ENCODE measurements at places on chromosomes 1 and 21.

- no peaks in the 10 kb centered on the region for H3K36me3 ChIP-seq
- H3K4me3 ChIP-seq = no peak overlapping the region
- H3K4me1 ChIP-seq = peaks cover 13% of the 10 kb centered on the region
Observed at GRCh38 chr1:65176056-65176450, 28.1 kb downstream of the AK4 start.

DNA sequence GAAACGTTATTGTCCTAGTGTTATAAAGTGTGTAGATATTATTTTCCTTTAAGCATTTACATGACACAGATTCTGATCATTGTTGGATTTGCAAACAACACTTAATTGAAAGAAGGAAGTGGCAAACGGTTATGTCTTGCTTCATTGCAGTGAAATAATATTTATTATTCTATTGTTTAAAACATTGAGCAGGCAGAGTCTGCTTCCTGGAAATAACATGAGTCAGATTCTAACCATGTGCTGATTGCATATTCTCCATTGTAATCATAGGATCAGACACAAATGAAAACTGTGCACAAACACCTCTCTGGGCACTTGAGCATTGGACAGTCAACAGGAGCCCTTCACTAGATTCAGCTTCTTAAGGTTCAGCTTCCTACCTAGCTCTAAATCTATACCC lies 46.8 kb upstream of the USP25 start:
- no peak for DNase-seq
- no peak overlapping the region for H3K4me3 ChIP-seq
- no peaks in the 10 kb centered on the region for H3K27me3 ChIP-seq
- H3K36me3 ChIP-seq = no peaks in the 10 kb centered on the region
- H3K4me1 ChIP-seq = no peaks in the 10 kb centered on the region
- H3K27ac ChIP-seq = no peak overlapping the region

GRCh38 chr1:84642774-84643173 lies 47.5 kb downstream of the SSX2IP start:
- no peak overlapping the region for H3K4me3 ChIP-seq
- no peaks in the 10 kb centered on the region for H3K36me3 ChIP-seq
- peaks cover 4% of the 10 kb centered on the region for H3K4me1 ChIP-seq
- no peak for DNase-seq
- H3K27ac ChIP-seq = no peak overlapping the region

- no peaks in the 10 kb centered on the region for H3K27me3 ChIP-seq
- no peak overlapping the region for H3K4me3 ChIP-seq
- no peak for DNase-seq
- H3K36me3 ChIP-seq = peaks cover 47% of the 10 kb centered on the region
Observed at GRCh38 chr1:31690921-31691320, 12.9 kb downstream of the COL16A1 start.

DNA sequence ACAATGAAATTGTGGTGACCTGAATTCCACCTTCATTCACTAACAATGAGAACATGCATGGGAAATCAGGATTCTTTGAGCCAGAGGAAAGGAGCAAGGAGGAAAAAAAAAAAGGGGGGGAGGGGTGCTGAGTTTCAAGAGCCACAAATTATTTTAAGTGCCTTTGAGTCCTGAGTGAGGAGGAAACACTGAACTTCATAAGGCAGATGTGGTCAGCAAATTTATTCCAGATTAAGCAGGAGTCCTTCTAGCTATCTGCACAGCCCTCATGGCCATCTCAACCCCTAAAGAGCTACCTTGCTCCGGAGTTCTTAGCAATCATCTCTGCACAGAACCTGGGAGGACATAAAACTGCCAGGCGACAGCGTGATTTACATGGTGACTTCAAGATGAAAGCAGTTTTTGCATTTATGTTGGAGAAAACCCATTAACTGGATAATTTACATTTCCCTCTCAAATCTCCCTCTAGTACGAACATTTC lies 21.7 kb downstream of the ASTN1 start:
- no peak overlapping the region for H3K27ac ChIP-seq
- no peaks in the 10 kb centered on the region for H3K4me1 ChIP-seq
- no peaks in the 10 kb centered on the region for H3K27me3 ChIP-seq
- no peaks in the 10 kb centered on the region for H3K36me3 ChIP-seq
- no peak overlapping the region for H3K4me3 ChIP-seq

DNA sequence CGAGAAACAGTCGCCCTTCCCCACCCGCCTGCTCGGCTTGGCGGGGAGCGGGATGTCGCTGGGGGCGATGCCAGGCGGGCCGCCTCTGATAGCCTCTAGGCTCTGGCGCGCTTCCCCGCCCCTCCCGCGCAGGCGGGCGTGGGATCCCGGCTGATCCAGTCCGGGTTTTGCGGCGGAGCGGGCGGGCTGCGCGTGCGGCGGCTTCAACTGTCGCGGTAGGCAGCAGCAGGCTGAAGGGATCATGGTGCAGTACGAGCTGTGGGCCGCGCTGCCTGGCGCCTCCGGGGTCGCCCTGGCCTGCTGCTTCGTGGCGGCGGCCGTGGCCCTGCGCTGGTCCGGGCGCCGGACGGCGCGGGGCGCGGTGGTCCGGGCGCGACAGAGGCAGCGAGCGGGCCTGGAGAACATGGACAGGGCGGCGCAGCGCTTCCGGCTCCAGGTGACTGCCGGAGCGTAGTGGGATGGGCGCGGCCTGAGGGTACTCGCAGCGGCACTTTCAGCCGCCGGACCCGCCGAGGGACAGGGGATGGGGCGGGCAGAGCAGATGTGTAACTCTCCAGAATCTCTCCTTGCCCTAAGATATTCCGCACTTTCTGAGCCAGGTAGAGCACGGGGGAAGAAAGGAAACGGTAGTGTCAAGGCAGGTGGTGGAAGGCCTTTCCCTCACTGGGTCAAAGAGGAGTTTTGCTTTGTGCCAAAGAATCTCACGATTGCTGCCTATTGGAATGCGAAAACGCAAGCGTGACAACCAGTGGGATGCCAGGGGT lies at the start of gene FAAH:
Gene FAAH (plus strand): TSS at position 210 of the 764 bp plus-strand sequence. CDS start 32 bp downstream, at position 242.
- peaks cover 8% of the 10 kb centered on the region for H3K27me3 ChIP-seq
- no peak within 1 kb of the TSS for H3K27ac ChIP-seq
- peak within 1 kb of the TSS; percentile 67 for H3K4me3 ChIP-seq
- peaks cover 7% of the 10 kb centered on the region for H3K4me1 ChIP-seq

DNA sequence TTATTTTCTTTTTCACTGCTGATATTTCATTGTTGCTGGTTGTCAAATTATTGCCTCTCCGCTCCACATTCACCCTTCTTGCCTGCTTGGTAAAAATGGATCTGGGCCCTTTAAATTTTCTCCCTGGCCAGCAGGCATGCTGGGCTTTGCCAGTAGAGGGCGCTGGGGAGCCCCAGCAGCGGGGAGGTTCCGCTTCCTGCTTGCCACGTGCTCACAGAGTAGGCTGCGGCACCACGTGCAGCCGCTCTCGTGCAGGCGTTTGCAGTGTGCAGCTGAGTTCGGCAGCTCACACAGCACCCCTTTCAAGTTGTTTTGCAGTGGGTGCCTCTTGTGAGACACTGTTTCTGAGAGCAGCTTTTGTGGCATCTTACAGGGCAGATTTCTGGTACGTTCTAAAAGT lies at the start of gene ACTL8:
Gene ACTL8 (plus strand): TSS at position 214 of the 400 bp plus-strand sequence. CDS start 67,676 bp downstream, outside the sequence.
- DNase-seq = no peak
- no peaks in the 10 kb centered on the region for H3K36me3 ChIP-seq
- H3K4me3 ChIP-seq = no peak within 1 kb of the TSS
- H3K27ac ChIP-seq = no peak within 1 kb of the TSS
- no peaks in the 10 kb centered on the region for H3K4me1 ChIP-seq

DNA sequence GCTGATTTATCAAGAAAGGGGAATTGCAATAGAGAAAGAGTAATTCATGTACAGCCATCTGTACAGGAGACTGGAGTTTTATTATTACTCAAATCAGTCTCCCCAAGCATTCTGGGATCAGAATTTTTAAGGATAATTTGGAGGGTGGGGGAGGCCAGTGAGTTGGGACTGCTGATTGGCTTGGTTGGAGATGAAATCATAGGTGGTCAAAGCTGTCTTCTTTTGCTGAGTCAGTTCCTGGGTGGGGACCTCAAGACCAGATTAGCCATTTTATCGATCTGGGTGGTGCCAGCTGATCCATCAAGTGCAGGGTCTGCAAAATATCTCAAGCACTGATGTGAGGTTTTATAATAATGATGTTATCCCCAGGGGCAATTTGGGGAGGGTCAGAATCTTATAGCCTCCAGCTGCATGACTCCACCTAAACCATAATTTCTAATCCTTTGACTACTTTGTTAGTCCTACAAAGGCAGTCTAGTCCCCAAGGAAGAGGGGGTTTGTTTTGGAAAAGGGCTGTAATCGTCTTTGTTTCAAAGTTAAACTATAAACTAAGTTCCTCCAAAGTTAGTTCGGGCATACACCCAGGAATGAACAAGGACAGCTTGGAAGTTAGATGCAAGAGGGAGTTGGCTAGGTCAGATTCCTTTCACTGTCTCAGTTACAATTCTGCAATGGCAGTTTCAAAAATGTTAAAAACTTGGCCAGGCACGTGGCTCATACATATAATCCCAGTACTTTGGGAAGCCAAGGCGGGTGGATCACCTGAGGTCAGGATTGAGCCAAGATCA lies 16.9 kb upstream of the RAB3B start:
- DNase-seq = peak; percentile 33
- no peak overlapping the region for H3K27ac ChIP-seq
- H3K36me3 ChIP-seq = no peaks in the 10 kb centered on the region
- peaks cover 4% of the 10 kb centered on the region for H3K4me1 ChIP-seq
- no peaks in the 10 kb centered on the region for H3K27me3 ChIP-seq

DNA sequence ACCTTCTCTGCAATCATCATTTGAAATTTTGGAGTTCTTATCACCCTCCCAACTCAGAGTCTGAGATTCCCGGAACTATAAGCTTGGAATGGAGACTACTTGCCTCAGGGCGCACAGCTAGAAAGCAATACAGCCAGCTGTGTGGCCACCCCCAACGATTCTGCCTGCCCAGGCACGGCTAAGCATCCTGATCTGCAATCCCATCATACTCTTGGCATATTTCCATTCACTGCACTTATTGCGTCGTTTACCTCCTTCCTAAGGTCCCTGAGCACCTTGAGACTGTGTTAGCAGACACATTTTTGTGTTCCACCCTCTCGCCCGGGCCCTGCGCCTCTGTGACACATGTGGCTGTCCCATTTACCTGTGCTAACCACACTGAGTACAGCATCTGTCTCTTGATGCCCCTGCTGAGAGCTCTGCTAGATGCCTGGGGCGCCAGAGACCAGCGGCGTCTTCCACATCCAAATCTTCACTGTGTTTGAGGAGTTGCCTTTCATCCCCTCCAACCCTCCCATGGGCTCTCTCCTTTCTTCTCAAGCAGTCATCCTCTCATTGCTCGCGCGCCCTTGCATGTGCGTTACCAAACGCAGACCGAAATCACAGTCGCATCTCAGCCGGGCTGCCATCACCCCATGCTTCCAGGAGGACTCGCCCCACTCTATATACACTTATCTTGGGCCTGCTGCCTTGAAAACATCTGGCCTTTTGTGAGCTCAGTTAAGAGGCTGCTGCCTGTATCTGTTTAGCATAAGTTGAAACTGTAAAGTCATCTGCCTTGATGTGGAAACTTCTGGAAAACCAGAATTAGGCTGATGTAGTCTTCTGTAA lies 3.5 kb upstream of the CLDN19 start:
- H3K36me3 ChIP-seq = peaks cover 28% of the 10 kb centered on the region
- H3K4me3 ChIP-seq = no peak overlapping the region
- H3K27me3 ChIP-seq = no peaks in the 10 kb centered on the region
- DNase-seq = peak; percentile 99

GRCh38 chr1:232556351-232556750 lies 73.6 kb downstream of the SIPA1L2 start:
- H3K36me3 ChIP-seq = peaks cover 4% of the 10 kb centered on the region
- H3K4me3 ChIP-seq = no peak overlapping the region
- peaks cover 36% of the 10 kb centered on the region for H3K4me1 ChIP-seq
- DNase-seq = no peak
- no peak overlapping the region for H3K27ac ChIP-seq

- H3K4me3 ChIP-seq = no peak overlapping the region
- no peaks in the 10 kb centered on the region for H3K36me3 ChIP-seq
- H3K4me1 ChIP-seq = peaks cover 11% of the 10 kb centered on the region
- H3K27ac ChIP-seq = peak overlapping the region; percentile 94
Observed at GRCh38 chr21:38171723-38172344, 85.0 kb upstream of the KCNJ15 start.

- H3K4me3 ChIP-seq = no peak overlapping the region
- H3K27ac ChIP-seq = no peak overlapping the region
- H3K27me3 ChIP-seq = no peaks in the 10 kb centered on the region
- H3K36me3 ChIP-seq = no peaks in the 10 kb centered on the region
- no peaks in the 10 kb centered on the region for H3K4me1 ChIP-seq
Observed at GRCh38 chr1:87953732-87954344, 625.2 kb downstream of the LMO4 start.

DNA sequence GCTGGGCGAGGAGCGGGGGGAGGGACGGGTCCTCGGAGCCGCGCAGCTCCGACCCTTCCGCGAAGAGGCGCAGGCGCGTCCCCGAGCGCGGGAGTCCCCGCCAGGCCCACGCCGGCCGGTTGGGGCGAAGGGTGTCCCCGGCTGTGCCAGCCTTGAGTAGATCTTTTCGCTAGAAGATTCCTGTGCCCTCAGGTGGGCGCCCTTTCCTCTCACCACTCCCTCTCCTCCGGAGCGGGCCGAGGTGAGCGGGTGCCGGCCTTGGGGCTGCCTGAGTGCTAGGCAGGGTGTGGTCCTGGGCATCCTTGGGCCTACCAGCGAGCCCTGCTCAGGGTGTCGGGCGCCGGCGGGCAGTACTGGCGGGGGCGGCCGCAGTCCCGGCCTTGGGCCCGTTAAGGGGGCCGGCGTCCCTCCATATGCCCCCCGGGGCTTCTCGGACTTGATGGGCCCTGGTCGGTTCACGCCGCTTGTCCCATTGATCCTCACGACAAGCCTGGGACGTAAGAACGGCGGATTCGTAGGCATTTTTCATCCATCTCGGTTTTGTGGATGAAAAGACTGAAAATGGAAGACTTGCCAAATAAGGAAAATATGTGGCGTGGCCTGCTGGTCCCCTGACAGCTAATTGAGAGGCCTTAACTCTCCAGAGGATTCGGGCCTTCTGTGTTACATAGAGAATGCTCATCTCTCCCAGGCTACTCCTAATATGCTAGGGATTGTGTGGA lies 712 bp downstream of the DEGS1 start:
- H3K27ac ChIP-seq = peak overlapping the region; percentile 81
- peak overlapping the region; percentile 96 for H3K4me3 ChIP-seq
- H3K27me3 ChIP-seq = no peaks in the 10 kb centered on the region
- no peaks in the 10 kb centered on the region for H3K4me1 ChIP-seq
- peaks cover 10% of the 10 kb centered on the region for H3K36me3 ChIP-seq

GRCh38 chr1:156160743-156161171 lies 7.4 kb downstream of the SEMA4A start:
- peaks cover 5% of the 10 kb centered on the region for H3K4me1 ChIP-seq
- no peak overlapping the region for H3K4me3 ChIP-seq
- H3K36me3 ChIP-seq = no peaks in the 10 kb centered on the region

Data from trophoblast cell (in vitro differentiated cells and primary cell).